ENCODE measurements at places on chromosomes 3 and 15.

DNA sequence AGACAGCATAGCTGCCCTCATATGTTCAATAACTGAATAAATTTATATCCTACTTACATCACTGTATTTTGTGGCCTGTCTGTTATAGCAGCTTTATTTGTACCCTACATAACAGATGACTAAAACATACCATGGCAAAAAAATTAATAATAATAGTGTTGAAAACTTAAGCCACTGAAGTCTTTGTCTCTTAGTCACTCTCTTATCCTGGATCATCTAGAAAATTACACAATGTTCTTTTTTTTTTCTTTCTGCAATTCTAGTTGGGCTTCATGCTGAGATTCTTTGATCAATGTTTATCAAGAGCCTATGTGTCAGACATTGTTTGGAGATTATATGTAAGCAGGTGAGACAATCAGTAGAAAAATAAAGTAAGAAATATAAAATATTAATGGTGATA is 519.3 kb upstream of the ARPP21 start:
- DNase-seq, result no peak

GRCh38 chr15:92077353-92078085 is 224.0 kb downstream of the SLCO3A1 start:
- peak; percentile 80 for DNase-seq

DNA sequence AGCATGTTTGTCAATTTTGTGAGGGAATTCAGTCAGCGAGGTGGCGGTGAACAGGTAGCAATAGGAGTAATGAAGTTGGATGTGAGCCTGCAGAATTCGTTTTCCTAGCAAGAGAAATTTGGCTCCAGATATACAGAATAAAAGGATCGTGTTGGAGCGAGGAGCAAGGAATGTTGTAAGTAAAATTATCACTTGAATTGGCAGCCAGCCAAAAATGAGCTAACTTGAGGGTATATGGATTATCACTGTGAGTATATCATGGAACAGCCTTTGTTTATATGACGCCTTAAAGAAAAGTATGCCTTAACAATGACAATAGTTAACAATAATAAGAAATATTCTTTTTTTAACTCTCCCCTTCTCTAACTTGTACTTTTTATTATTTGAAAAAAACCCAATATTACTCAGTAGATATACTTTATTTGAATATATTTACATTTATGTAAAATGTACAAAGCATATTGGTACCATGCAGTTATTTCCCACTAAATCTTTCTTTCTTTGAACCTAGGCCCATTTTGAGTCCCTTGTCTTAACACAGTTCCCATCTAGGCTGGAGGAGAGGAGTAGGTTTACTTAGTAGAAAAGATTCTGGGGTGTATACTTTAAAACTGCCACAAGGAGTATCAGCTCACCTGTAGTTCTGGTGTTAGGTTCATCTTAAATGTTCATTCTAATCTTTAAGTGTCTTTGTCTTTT is 29.3 kb downstream of the EPHA6 start:
- DNase-seq, result no peak

GRCh38 chr15:27057904-27058645 is 87.1 kb downstream of the GABRG3 start:
- no peak for DNase-seq

DNA sequence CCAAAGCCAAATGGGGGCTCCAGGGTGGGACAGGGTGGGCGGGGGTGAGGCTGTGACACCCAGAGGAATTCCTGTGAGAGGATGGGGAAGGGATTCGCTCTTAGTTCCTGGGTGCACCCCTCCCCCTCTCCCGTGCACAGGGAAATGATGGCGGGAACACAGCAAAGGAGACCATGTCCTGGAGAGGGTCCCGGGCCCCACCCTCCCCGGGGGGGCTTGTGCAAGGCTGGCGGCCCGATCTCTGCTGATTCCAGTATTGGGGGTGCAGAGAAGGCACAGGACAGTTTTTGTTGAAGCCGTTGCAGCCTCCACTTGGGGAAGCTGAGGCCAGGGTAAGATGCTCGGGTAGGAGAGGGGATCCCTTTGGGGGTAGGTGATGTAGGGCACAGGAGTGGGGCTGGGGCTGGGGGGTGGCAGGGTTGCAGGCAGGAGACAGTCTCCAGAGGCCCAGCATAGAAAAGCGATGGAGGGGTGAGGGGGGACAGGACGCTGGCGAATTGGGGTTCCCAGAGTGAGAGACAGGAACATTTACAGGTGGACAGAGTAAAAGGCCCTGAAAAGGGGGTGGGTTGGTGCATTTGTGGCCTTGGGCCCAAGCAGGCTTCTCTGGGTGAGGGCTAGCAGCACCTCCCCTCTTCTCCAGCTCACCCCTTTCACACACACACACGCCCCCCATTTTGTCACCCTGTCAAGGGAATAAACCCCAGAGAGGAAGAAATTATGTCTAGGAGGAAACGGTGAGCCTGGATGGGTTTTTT is 38.5 kb downstream of the HMCES start:
- DNase-seq, result no peak

DNA sequence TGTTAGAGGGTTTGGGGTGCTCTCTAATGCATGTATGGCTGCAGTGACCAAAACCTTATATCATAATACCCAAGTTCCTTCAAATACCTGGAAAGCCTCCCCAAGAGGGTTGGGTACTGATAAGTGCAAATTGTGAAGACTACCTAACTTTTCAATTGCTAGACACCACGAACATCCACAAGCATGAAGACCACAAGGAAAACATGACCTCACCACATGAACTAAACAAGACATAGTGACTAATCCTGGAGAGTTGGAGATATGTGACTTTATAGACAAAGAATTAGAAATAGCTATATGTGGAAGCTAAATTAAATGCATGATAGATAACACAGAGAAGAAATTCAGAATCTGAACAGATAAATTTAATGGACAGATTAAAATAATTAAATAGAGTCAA is 23.9 kb upstream of the AADACL2 start:
- no peak for DNase-seq

- no peak for DNase-seq
Observed at GRCh38 chr3:111871809-111872623, 13.0 kb downstream of the PHLDB2 start.

DNA sequence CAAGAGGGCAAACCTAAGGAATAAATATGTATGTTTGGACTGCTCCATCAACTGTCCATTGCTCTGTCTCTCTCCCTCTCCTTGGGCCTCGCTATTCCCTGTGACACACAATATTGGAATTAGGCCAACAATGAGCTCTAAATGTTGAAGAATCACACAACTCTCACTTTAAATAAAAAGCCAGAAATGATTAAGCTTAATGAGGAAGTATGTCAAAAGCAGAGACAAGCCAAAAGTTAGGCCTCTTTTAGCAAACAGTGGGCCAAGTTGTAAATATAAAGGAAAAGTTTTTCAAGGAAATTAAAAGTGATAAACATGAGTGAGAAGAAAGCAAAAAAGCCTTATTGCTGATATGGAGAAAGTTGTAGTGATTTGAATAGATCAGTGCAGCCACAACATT is 141.0 kb downstream of the VGLL3 start:
- DNase-seq, result no peak

DNA sequence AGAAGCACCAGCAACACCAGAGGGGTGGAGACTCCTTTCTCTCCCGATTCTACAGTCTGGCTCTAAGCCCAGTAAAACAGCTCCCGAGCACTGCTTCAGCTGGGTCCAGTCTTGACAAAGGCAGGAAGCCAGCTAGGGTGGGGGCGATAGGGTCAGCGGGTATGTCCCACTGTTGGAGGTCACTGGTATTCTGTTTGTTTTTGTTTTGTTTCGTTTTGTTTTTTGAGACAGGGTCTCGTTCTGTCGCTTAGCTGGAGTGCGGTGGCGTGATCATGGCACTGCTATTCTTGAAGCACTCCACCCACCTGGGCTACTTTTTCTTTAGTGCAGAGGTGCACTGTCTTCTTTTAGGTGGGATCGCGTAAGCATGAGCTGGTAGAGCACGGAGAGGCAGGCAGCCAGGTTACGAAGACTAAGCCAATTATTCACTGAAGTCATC is 16.3 kb downstream of the GCSAM start:
- no peak for DNase-seq

- DNase-seq, result no peak
Observed at GRCh38 chr3:23252122-23252521, 49.0 kb downstream of the UBE2E2 start.

DNA sequence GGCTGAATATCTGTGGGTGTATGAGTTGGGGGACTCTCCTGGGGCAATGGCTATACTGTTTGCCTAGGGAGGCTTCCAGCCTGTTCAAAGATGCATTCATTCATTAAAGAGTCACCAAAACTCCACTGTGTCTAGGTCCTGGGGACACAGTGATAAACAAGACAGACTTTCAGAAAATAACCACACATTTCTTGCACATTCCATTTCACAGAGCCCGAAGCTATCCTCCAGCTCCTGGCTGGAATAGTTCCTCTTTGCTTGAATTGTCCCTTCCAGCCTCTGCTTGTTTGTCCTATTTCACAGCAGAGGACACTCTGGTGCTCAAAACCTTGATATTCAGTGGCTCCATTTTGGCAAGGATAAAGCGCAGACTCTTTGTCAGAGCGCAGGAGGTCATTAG is 61.7 kb upstream of the ITGA11 start:
- DNase-seq, result no peak

DNA sequence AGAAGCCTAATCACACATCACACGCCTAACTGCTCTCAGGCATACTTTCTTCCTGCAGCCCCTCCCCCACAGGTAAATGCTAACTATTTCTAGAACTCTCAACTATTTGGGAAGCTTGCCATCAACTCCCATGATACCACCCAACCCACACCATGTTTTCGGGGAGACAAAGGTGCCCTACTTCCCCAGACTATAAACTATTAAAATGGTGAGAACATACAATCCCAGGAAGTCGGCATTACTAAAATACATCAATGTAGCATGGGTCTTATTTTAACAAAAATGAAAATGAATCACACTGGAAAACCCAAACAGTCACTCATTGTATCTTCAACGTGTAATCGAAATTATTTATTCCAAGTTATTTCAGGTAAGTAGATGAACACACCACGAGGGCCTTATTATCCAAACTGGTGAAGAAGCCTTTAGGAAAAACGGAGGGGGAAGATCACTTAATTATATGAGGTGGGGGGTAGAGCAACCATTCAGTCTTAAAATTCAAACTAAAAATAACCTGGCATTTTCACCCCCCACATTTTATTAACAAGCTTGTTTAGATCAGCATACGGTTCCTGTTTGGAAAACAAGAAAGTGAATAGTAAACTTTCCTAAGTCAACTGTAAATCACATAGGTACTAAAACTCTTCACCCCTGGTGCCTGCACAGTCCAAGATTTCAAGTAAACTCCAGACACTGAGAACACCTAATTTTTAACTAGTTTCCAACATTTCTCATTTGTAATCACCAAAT is 1.9 kb downstream of the TBL1XR1 start:
- no peak for DNase-seq

GRCh38 chr15:48532946-48533345 is 112.6 kb downstream of the FBN1 start:
- no peak for DNase-seq

GRCh38 chr3:143139762-143140161 is 20.2 kb downstream of the CHST2 start:
- peak; percentile 13 for DNase-seq

Measured in ELF-1 (cell line).